ENCODE measurements at places on chromosomes 12 and 14.

GRCh38 chr12:100995201-100995600, 200.6 kb downstream of the ANO4 start:
- no peak for DNase-seq

- no peak for DNase-seq
These were observed 26.3 kb downstream of the LDHB start for GRCh38 chr12:21631367-21631766.

DNA sequence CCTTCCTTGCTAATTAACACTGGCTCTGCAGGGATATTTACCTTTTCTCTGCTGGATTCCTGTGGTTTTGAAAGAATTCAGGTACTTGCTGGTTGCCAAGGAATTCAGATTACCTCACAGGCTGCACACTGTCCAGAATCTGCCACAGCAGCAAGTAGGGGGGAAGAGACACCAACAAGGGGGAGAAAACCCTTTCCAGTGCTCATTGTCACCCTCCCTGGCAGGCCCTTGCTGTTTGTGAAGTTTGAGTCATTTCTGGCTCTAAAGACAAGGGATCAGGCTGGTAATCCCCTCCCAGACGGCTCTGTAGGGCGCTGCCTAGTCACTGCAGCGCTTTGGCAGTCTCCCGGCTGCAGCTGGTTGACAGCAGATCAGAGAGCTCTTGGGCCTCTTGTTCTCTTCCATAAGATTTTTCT, 50.8 kb downstream of the TTLL5 start:
- DNase-seq = peak; percentile 78

DNA sequence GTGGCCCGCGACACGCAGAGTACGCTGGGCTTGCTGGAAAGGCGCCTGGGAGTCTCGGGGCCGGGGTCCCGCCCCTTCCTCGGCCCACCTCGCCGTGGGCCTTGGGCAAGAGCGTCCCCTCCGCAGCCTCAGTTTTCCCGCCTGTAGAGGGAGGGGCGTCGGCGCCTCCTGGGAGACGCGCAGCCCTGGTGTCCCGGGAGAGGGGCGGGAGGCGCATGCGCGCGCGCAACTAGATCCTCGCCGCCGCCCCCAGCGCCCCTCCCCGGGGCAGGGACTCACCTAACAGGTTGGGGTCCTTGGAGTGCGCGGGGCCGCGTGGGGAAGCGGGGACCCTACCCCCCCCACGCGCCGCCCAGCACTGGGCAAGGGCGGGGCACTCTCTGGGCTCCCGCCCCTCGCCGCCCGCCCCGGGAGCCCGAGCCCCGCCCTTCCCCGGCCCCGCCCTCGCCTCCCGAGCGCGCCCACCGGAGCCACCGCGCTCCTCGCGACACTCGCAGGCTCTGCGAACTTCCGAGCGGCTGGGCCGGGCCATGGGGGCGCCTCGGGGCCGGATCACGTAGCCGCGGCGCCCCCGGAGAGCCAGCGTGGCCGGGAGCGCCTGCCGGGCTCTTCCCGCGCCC, at the start of gene KIF26A:
TSS of gene KIF26A (plus strand) at position 490 of the 620 bp plus-strand sequence. CDS start 136 bp downstream, outside the sequence.
- no peak for DNase-seq

DNA sequence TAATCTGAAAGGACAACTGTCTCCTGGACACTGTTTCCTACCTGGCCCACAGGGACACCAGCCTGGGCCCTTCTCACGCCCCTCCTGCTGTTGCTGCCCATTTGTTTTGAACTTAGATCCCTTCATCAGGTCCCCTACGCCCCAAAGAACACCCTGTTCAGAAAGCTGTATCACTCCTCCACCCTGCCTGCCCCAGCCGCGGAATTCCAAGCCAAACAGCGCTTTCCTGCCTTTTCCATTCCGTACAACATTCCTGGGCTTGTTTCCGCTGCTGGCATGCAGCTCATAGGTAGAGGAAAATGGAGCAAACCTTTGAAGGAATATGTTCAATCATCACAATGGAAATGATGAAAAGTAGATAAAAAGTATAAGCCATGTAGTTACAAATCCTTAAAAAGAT, 12.8 kb upstream of the GSG1 start:
- no peak for DNase-seq

- no peak for DNase-seq
These were observed 12.9 kb upstream of the ASPG start for GRCh38 chr14:104072586-104072985.

DNA sequence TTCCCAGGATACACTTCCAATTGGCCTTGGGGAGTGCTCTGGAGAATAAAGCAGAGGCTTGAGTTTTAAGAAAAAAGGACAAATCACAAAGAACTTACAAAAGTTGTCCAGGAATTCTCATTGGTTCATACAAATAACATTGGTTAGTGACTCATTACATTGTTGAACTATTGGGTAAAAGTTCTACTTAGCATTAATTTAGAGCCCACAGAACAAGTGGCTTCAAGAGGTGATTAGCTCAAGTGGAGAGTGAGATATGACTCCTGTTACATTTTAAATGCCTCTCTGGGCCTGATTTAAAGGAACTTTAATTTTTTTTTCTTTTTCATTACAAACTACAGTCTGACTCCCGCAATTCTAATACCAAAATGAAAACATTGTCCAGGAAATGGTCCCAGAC, 72.9 kb downstream of the ASCL4 start:
- DNase-seq = no peak

- DNase-seq = no peak
These were observed 8.8 kb downstream of the DTX1 start for GRCh38 chr12:113065126-113066007.

- no peak for DNase-seq
These were observed 678.5 kb upstream of the FOXG1 start for GRCh38 chr14:28088125-28088524.

DNA sequence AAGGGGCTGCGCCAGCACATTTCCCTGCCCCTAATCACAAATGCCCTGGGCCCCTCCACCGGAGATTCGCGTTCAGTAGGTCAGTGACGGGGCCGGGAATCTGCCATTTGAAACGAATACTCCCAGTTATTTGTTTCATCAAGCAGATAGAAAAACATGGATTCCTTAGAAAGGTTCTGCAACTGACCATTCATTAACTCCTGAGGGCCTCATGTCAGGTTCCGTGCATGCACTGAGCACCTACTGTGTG, 25.6 kb upstream of the UBC start:
- no peak for DNase-seq

- DNase-seq = no peak
These were observed 122.3 kb upstream of the CPM start for GRCh38 chr12:69055280-69055679.

DNA sequence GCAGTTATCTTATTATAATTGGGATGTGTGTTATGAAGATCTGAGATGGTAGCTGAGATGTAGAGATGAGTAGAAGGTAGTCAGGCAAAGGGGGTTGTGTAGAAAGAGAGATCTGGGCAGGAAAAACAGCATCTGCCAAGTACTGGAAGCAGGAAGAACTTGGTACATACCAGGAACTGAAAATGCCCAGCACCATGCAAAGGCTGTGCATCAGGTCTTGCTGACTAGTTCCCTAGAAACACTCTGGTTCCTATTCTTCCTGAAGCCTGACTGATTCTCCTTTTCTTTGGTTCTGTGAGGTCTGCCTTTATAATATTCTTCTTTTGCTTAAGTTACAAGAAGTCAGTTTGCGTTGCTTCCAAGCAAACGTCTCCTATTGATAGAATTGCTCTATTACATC, 6.7 kb upstream of the NFATC4 start:
- no peak for DNase-seq

- DNase-seq = no peak
These were observed 2.4 kb upstream of the KRT8 start for GRCh38 chr12:52907092-52907810.

DNA sequence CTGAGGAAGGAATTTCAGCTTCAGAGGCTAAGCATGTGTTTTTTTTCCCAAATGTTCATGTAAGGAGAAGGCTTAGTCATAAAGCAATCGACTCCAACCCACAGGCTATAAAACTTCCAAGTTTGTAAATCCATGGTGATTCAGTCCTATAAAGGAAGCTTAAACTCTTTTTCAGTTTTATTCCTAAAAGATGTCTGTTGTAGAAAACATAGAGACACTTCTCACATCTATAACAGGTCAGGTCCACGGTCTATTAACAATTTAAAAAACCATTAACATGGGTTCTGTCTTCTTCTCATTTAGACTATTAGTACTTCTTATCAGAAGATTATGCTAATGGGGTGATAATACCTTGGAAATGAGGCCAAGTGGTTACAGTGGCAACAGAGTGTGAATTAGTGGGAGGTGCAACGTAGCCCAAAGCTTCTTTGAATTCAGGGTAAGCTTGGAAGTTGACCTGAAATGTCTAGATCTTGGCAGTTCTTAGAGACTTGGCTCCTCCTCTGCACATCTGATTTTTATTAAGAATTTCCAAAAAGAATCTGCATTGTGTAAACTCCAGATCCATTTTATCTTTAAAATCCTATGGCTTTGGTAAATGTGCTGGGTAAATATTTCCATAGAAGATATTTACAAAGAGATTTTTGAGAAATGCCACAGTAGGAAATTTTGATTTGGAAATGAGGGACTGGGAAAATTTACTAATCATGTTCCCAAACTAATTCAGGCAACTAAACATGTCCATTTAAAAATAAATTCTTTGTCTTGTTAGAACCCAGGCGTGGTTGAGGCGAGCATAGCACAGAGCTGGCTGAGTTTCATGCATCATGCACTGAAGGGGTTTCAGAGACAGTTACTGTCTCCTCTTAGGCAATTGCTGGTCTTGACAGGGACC, 86.4 kb downstream of the EML1 start:
- DNase-seq = no peak

DNA sequence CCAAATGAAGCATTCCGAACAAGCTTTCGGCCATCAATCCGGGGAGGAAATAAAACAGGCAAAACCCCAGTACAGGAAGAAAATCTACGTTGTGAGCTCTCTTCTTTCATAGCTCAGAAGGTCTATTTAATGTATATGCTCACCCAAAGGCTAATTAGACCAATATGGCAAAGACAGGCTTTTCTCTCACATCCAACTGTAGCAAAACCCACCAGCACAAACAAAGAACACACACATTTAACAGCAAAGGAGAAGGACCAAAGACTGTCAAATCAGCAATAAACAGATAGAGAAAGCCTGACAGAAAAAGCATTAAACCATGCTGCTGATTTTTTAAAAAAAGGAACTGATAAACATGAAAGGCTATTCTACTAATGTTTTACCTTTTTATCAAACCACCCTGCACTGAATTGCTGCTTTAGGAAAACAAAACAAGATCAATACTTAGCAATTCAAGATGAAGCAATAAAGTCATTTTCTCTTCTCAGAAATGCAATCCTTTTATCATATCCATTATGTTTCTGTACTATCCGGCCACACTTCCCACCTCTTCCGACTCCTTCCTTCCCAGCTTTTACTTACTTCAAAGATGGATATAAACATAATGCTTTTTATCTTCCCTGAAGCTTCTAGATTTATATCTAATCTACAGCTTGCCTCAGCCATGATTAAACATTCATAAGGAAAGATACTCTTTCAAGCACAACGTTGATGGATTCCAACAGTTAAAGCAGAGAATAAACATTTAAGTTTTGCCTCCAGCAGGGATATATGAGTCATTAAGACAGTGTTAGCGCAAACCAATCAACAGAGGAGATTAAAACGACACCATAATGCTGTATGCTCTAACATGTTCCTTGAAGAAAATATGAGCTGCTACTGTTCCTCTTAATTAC, 74.6 kb upstream of the BBS10 start:
- no peak for DNase-seq

GRCh38 chr14:72420749-72421474, 473.0 kb downstream of the DPF3 start:
- peak; percentile 18 for DNase-seq

- DNase-seq = no peak
These were observed 36.6 kb downstream of the RASSF8 start for GRCh38 chr12:25994901-25995625.

- no peak for DNase-seq
These were observed 4.8 kb downstream of the AEBP2 start for GRCh38 chr12:19444097-19444496.

DNA sequence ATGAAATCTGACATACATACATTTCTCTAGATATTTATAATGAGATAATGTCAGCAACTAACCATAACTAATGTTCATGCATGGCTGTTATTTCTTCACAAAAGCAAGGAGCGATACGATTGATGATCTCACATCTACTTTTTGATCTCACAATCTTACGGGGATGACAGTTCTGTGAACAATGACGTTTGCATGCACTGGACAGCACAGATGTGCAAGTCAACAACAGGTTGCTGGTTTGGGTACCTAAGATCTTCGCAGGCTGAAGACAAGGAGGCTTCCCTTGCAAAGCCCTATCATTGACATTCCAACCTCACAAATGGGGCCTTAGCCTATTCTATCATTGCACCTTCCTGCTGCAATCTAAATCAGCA, 53.6 kb downstream of the C12orf42 start:
- DNase-seq = no peak

- DNase-seq = peak; percentile 70
These were observed 49.9 kb downstream of the LRRC74A start for GRCh38 chr14:76876076-76876475.

DNA sequence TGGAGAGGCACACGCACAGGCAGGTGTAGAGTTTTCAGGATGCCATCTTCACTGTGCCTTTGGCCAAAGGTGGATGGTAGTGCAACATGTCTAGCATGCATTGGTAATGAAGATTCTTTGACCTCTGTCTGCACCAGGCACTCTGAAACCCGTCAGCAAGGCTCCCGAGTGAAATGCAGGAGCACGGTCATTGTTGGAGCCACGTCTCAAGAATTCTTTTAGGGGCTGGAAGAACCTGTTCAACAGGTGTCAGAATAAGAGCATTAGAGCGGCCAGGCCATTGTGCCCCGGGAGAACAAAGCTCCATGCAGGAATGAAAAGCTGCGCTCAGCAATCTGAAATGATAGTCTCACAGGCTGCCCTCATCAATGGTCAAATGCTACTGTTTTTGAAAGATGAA, 40.2 kb upstream of the DICER1 start:
- no peak for DNase-seq

- no peak for DNase-seq
These were observed 21.7 kb downstream of the PAPLN start for GRCh38 chr14:73258845-73259611.

DNA sequence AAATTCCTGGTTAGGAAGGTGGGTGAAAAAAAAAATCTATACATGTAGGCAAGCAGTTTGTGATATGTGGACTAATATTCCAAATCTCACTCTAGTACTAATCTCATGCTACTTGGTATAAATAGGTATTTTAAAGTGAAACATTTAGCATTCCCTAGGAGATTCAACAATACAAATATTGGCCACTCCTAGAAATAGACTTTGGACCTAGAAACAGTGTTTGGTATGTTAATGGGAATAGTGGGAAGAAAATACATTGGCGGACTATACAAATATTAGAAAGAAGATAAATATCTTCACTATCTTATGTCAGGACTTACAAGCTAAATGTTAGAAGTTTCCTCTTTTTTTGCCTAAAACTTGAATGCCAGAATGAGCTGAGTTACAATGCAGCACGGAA, 28.2 kb downstream of the HIGD1C start:
- DNase-seq = no peak

DNA sequence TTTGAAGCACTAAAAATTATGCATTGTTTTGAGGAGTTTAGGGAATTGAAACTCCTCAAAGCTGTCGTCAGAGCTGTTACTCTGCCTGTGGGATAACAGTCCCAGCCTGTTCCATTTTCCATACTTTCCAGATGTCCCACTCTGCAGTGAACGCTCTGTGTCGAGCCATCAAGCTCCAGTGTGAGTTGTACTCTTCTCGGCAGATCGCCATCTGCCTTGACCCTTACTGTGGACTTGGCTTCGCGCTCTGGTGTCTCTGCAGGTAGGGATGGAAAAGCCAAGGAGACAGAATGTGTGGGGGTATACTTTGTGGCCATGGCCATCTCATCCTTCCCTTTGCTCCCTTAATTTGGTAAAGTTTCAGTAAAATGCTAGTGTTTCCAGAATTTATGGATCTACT, 35.5 kb upstream of the ATF1 start:
- DNase-seq = no peak

Data from hippocampal formation (tissue), 2 donors.